CD4-positive, alpha-beta T cell (primary cell): ENCODE measurements at places on chromosomes 1 and 21.

GRCh38 chr21:40255518-40256444 lies 388.5 kb downstream of the PCP4 start:
- DNase-seq, result no peak

DNA sequence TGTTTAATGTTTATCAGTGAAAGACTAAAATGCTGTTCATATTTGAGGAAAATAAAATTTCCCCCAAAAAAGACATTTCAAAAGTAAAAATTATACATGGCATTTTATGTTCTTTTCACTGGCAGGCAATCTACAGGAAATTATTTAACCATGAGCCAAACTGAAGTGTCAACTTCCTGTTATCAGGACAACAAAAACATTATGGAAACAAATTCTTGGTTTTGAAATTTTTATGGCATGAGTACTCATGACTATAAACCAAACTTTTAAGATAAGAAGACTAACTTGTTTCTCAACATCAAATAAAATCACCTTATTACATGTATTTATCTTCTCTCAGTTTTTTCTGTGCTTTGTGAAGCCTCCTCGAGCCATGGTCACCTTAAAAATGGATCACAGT lies 698.6 kb downstream of the LTN1 start:
- no peak for DNase-seq

DNA sequence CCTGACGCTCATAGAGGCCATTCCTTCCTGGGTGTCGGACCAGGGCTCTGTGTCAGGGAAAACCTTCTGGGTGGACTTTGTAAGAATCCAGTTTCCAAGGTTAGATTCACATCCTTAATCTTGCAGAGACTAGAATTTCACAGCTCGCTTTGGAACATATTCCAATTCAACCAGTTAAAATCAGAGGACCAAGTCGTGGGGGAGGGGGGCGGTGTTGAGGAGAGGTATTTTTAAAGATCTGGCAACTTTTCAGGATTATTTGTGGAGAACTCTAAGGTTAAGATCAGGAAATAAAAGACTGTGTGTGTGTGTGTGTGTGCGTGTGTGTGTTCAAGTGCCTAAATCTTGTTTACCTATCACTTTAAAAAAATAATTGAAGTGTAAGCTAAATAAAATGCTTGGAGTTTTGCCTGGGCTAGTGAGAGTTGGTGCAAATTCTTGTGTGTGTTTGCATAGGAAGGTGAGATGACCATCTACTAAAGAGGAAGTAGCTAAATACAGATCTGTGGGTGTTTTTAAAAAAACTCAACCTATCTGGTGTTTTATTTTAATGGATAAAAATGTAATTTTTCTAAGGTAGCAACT lies 21.8 kb downstream of the TENT5C start:
- no peak for DNase-seq

GRCh38 chr1:15345705-15346345 lies 63.9 kb upstream of the EFHD2 start:
- DNase-seq, result peak; percentile 82

- no peak for DNase-seq
These were observed 12.3 kb upstream of the RGS4 start for GRCh38 chr1:163056831-163057230.

- no peak for DNase-seq
These were observed 48.5 kb downstream of the CELF3 start for GRCh38 chr1:151668090-151668489.

DNA sequence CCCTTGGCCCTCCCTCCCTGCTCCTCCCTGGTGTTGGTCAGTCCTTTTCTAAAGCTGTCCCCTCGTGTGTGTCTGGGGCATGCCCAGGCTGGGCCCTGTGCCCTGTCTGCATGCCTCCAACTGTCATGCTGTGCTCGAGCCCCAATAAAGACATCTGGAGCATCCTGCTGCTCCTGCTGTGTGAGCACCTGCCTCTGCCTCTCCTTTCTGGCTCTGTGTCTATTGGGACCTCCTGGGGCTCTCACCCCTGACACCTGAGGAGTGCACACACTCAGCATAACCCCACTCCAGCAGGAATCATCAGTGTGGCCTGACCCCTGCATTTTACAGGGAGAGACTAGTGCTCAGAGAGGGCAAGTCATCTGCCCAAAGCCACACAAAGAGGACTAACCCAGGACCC lies 23.7 kb downstream of the KCNC4 start:
- no peak for DNase-seq

DNA sequence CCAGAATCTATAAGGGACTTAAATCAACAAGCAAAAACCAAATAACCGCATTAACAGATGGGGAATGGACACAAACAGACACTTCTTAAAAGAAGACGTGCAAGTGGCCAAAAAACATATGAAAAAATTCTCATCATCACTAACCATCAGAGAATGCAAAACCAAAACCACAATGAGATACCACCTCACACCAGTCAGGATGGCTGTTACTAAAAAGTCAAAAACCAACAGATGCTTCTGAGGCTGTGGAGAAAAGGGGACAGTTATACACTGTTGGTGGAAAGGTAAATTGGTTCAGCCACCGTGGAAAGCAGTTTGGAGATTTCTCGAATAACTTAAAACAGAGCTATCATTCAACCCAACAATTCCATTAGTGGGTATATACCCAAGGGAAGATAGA lies 124.9 kb upstream of the OLIG2 start:
- DNase-seq, result no peak

- no peak for DNase-seq
These were observed 481.4 kb downstream of the PLA2G4A start for GRCh38 chr1:187310038-187310631.

DNA sequence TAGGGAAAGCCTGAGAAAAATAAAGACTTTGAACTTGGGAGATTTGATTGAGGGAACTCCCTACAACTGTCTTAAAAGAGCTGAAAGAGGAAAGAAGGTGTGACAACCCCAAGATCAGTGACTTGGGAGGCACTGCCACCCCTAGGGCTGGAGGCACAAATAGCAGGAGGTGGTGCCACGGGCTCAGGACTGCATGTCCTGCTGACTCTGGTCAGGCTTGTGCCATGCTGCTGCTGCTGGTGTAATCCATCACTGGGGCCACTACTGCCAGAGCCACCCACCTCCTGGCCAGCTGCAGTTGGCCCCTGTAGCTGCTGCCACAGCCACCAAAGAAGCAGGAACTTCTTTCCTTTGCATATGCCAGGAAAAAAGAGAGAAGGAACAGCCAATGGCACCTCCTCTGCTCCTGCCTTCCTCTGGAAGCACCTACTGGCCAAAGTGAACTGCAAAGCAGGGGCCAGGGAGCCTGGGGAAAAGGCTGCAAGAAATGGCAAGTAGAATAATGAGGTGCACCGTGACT lies 730.3 kb downstream of the PTPRU start:
- no peak for DNase-seq

DNA sequence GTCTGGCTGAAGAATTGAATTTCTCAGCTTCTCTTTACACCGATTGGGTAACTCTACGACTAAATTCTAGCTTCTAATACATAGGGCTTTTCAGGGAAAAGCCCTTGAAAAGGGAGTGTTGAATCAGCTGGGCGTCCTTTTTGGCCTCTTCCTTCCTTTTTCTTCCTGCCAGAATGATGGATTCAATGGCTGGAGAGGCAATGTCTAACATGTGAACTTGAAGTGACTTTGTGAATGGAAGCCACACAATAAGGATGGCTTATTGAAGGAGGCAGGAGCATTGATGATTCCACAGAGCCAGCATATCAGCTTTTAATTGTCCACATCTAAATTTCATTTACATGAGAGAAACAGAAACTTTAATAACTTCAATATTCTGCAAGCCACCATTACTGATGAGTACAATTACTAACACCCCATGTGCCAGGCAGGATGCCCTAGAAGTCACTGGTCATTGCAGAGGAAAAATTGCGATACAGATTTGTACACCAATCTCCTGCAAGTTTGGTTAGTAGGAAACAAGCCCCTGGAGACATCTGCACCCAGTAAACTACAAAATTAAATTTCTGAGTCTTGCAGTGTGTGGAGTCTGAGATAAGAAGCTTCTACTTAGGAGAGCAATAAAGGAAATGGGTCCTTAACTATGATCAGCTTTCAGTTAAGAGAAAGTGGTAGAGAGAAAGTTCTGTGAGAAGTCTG lies 56.1 kb downstream of the STYXL2 start:
- DNase-seq, result no peak

DNA sequence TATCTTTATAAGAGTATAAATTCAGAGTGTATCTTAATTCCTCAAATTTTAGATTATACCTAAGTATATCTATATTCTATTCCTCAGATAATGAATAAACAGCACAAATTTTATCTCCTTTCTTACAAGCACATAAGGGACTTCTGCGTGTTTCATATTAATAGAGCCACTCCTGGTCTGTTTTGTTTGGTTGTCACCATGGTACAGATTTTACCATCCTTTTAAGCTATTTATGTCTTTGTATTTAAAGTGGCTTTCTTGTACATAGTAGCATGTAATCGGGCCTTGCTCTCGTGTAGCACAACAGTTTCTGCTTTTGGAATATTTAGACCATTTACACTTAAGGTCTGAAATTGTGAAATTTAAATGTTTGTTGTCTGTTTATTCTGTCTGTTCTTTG lies 52.6 kb upstream of the SLC35A3 start:
- no peak for DNase-seq

- no peak for DNase-seq
These were observed 358.9 kb downstream of the RPS6KC1 start for GRCh38 chr1:213409971-213410370.

GRCh38 chr1:208203848-208204609 lies 40.2 kb downstream of the PLXNA2 start:
- DNase-seq, result no peak

- no peak for DNase-seq
These were observed 148.4 kb upstream of the MAP1LC3C start for GRCh38 chr1:242147096-242147976.

- DNase-seq, result no peak
These were observed 79.6 kb upstream of the CTTNBP2NL start for GRCh38 chr1:112316254-112316913.

DNA sequence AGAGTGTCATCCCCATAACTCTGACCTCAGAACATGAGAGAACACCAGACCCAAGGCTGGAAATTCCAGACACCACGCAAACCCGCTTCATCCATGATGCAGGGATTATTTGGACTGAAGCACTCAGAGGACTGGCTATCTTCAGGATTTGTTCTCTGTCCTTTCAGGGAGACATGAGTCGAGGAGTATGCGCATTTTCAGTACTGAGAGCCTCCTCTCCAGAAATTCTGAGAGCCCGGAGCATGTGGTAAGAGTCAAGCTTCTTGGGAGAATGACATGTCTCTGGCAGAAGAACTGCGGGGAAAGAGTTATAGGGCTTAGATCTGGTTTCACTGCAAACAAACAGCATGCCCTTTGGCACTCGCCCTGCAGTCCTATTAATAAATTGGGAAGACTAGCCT lies 6.9 kb downstream of the LAX1 start:
- no peak for DNase-seq

- no peak for DNase-seq
These were observed 140.8 kb downstream of the NFIA start for GRCh38 chr1:61223140-61223539.

- DNase-seq, result no peak
These were observed 42.3 kb upstream of the LAMC2 start for GRCh38 chr1:183143576-183144315.

DNA sequence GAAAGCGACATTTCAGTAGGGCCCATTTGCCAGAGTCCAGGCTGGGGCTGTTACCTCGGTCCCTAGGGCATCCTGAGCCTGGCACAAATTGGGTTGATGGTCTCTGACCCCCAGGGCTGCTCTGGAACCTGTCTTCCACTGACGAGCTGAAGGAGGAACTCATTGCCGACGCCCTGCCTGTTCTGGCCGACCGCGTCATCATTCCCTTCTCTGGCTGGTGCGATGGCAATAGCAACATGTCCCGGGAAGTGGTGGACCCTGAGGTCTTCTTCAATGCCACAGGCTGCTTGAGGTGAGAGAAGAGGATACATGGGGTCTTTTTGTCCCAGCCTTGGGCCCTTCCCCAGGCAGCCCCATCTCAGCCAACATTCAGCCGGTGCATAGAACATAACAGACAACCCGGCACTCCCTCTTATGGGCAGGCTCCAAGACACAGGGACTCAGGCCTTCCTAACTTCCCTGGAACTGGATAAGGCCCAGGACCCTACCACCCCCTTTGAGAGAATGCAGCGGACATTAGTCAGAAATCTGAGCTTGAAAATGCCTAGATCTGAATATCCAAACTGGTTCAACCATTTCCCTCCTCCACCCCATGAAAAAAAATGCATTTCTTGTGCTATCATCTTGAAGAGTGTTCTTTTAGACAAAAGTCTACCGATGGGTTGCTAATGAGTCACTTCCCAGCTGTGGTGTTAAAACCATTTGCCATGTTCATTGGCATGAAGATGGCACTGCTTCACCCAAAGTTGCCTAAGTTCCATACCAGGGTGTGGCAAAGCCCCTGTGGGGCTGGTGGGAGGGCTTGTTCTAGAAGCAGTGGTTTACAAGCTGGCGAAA lies 35.4 kb downstream of the PKP1 start:
- DNase-seq, result no peak

DNA sequence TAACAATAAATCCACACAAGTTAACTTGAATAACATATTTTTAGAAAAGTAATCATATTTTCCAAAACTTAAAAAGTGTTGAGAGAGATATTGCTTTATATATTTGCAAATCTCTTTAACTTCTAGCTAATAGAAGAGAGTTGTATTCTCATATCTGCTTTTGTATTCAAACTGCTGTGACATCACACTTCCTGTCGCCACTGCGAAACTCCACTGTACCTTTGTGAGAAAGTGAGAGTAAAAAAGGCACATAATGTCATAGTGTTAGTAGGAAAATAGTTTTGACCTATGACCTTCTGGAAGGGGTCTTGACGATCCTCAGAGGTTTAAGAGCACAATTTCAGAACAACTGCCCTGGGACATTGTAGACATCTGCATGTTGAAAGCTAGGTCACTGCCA lies 21.6 kb downstream of the AK5 start:
- no peak for DNase-seq

GRCh38 chr1:243267471-243267880 lies 11.6 kb downstream of the SDCCAG8 start:
- no peak for DNase-seq

- DNase-seq, result no peak
These were observed 358.0 kb downstream of the BRINP3 start for GRCh38 chr1:190119683-190120082.

DNA sequence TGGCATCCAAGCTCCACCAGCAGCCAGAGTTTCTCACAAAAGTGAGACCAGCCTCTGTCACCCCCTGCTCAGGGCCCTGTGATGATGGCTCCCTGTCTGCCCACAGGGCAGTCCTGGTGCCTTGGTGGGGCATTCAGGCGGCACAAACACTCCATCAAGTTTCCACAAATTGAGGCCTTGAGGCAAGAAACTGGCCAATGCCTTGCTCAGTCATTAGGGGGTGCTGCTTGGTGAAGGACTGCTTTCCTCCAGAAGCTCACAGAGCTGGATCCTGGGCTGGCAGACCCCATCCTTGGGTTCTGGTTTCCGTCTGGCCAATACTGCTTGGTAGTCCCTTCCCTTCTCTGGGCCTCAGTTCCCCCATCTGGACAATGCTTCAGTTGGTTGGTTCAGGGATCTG lies 12.5 kb upstream of the AHDC1 start:
- no peak for DNase-seq

DNA sequence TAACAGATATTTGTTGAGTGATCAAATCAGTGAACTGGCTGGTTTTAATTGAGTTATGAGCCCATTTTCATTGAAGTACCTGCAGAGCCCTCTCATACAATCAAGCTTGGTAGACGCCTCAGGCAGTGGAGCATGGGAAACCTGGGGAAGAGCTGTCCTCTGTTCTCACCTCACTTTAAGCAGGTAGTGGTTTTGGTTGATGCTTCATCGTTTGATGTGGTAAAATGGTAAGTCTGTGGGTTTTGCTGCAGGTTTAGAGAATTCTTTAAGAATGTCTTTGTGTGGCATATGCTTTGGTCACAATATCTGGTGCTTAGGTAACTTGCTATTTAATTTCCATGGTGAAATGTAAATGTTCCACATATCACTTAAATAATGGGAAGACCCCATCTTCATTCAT lies 10.0 kb downstream of the LAMC1 start:
- DNase-seq, result peak; percentile 22
